ENCODE measurements at places on chromosomes 5 and 9.

DNA sequence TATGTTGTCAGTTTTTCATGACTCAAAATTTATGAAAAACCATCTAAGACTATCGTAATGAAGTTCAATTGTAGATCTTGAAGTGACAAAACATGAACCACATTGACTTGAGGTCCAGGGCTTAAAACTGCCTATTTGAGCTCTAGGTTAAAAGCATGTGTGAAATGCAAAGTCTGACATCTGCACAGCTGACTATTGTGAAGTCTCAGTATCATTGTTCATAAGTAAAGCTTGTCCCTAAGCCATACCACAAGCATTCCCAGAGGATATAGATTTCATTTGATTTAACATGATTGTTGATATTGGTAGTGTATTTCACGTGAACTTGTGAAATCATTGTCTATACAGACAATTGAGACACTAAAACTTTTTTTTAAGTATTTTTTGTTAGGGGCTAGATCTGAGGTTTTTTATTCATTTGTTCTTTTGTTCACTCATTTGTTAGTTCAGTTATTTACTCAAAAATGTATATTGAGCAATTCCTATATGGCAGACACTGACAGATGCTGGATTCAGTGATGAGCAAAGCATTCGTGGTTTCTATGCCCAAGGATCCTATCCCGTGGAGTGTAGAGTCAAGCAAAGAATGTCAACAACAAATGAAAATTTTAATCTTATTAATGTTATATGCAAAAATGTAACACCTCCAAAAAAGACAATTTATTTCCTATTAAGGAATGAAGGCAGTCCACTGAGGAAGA is 485.2 kb downstream of the RAB3C start:
- no peak for DNase-seq

DNA sequence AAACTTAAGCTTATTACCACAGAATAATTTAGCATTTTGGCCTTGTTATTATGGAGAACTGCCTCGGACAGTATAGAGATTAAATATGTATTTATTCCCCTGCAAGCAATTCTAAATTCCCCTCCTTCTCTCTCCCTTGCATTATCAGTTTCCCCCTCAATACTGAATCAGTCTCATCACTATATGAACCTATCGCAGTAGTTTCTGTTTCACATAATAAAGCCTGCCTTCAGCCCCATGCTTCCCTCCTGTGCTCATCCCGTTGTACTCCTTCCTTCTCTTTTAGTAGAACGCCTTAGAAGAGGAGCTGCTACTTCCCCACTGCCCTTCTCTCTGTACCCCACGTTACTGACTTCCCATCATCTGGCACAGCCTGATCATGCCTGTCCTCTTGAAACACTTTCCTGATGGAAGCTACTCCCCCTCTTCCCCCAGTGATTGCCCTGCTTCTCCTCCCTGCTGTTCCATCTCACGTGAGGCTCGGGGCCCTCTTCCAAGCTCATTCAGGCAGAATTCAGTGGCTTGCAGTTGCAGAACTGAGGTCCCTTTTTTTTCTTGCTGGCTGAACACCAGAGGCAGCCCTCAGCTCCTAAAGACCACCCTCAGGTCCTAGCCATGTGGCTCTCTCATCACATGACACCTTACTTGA is 93.4 kb downstream of the PPIC start:
- no peak for DNase-seq

DNA sequence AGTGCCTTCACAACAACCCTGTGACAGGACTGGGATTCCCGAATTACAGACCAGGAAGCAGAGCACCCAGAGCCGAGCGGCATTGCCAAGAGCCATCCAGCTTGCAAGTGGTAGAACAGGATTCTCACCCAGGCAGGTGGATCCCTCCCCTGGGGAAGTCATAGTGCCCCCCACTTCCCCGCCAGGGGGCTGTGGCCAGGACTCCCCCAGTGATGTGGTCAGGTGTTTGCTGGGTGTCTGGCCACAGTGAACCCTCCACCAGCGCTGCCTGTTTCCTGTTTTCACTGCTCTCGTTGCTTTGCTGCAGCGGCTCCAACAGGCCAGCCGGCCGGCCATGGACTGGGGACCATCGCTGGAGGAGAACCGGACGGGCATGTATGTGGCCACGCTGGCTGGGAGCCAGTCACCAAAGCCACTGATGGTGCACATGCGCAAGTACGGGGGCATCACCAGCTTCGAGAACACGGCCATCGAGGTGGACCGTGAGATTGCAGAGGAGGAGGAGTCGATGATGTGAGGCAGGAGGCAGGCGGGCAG is 19.3 kb downstream of the SLC6A7 start:
- no peak for DNase-seq

GRCh38 chr5:137580030-137580429 is 80.9 kb upstream of the SPOCK1 start:
- no peak for DNase-seq

DNA sequence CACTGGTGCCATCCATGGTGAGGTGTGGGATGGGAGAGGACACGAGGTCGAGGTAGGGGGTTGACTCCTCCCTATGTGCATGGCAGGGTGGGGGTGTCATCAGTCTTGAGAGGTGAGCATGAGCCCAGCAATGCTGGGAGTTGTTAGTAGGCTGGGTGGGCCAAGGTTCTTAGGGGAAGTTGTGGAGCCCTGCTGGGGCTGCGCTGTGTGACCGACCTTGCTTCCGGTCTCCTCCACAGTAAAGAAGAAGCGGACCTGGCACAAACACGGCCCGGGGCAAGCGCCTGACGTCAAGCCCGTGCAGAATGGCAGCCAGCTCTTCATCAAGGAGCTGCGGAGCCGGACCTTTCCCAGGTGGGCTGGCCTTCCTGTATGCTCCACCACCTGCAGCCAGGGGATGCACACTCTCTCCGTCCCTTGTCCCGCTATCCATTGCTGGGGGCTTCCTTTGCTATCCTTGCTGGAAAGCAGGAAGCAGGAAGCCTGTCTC is 59.8 kb downstream of the PHF2 start:
- DNase-seq = no peak

DNA sequence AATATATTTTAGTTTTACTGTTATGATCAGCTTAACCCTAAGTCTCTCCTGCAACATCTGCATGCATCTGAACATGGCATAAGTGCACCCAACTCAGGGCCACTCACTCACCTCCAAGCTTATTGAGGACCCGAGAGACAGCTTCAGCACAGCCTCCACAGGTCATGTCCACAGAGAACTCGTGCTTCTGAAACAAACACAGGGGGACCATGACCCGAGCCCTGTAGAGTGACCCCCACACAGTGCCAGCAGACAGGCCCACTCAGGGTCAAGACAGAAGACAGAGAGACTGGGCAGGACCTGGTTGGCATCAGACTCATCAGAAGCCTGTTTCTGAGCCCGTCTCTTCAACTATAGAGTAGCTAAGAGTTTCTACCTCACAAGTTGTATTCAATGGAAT is 6.8 kb downstream of the ATOX1 start:
- no peak for DNase-seq

- DNase-seq = no peak
These were observed 79.2 kb downstream of the DNAH5 start for GRCh38 chr5:13865312-13865711.

- DNase-seq = no peak
These were observed 10.4 kb upstream of the DNAJA1 start for GRCh38 chr9:33014665-33015014.

DNA sequence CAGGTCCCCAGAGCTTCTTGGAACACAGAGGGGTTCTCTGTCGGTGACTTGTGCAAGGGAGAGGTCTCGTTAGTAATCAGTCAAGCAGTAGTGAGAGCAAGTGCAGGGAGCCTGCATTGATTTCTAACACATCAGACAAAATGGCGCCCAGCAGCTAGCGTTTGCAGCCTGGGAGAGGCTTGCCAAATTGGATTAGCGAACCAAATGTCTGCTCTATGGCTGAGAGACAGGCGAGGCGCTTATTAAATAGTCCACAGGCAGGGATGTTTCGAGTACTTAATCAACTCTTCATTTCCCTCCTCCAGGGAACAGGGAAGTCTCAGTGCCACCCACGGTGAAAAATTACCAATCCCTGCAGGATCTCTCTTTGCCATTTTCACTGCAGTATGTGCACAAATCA is 131.4 kb upstream of the SHB start:
- DNase-seq = no peak

DNA sequence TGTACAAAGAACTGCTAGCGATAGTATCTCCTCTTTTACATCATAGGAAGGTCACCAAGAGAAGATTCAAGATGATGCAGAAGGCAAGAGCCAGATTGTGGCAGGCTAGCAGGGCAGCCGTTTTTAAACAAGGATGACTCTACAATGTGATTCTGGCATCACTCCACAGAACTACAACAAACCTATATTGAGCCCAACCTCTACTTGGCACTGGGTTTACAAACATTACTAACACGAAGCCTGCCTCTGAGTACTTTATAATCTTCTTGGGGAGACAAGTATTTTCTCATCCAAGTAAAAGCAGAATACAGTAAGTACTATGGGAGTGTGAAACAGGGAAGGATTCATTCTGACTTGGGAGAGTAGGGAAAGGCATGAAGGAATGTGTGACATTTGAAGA is 448.6 kb downstream of the ZNF608 start:
- no peak for DNase-seq

DNA sequence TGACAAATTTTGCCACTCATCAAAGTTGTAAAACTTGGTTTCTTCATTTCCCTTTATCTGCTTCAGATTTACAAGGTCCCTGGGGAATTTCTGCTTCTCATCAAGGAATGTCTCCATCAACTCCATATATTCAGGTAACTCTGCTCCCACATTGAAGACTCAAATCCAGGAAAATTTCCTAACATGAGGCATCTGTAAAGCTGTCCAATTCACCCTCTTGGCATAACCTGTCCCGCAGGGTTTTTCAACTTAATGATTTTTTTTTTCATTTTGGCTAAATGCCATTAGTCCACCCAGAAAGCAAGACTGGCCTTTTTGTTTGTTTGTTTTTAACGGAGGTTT is 50.2 kb upstream of the SLC30A5 start:
- no peak for DNase-seq

DNA sequence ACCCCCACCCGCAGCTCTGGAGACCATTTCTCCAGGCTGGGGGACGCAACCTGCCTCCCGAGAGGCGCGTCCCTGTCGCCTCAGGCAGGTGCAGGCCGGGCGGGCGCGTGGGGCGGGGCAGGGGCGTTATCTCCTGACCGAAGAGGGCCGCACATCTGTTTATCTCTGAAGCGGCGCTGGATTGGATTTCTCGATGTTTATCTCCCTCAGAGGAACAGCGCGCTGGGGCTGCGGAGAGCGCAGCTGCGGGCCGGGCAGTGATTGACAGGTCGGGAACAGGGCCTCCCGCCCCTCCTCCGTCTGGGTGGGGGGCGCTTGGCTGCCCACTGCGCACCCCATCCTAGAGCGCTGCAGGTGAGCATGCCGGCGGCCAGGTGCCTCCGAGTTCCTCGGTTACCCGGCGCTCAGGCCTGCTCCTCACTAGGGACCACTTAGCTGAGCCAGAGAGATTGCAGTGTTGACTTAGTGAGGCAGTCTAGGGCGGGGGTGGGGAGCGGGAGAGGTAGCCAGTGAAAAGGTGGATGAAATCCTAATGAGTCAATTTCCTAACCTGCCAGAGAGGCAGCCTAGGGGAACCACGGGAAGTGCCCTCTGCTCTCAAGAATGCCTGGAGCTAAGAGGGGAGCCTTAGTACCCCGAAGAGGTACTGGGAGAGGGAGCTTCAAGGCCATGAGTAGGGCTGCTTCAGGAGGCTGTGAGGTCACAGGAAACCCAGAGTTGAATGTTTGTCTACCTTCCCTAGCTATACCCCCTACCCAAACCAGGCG is 39.6 kb upstream of the TIFAB start:
- DNase-seq = no peak

GRCh38 chr5:118321081-118321480 is 667.3 kb downstream of the DTWD2 start:
- no peak for DNase-seq

- DNase-seq = no peak
These were observed 27.5 kb downstream of the ADAM19 start for GRCh38 chr5:157547941-157548512.

DNA sequence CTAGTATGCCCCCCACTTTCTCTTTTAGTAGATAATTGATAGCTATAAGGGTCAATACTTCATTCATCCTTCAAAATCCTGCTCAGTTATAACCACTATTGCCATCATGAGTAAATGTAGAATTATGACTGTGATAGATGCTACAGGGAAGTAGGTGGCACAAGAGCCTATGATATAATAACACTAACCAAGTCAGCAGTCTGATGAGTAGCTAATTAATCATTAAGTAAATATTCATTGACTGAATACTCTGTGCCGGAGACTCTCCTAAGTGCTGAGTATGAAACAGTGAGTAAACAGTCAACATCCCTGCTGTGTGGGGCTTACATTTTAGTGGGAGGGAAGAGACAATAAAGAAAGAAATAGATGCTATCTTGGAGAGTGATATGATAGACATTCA is 430.3 kb upstream of the ZNF462 start:
- no peak for DNase-seq

- no peak for DNase-seq
These were observed at the start of gene PHF2 for GRCh38 chr9:93576258-93577077. TSS of gene PHF2 (plus strand) at chr9:93576584. CDS start at chr9:93576774, 190 bp downstream.

GRCh38 chr9:106868565-106868964 is 5.6 kb downstream of the ZNF462 start:
- DNase-seq = no peak

DNA sequence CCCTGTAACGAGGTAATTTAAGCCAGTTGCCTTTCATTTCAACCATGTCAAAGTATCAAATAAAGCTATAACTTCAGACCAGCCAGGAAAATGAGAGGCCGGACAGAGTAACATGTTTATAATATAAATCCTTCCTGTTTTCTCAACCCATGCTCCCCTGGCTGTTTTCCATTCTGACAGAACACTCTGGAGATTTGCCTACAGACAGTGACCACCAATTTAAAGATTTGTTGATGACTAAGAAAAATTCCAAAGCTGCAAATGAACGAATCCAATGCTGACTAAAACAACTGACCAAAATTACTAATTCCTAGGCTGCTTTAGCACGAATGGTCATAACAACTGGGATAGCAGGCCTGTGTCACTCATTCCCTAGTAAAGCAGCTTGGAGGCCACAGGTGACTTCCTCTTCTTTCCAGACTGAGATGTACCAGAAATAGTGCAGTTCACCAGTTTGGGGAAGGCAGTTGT is 141.4 kb downstream of the AOPEP start:
- DNase-seq = no peak

GRCh38 chr9:78133751-78134150 is 102.1 kb upstream of the CEP78 start:
- DNase-seq = no peak

- no peak for DNase-seq
These were observed 42.6 kb upstream of the APC start for GRCh38 chr5:112694853-112695709.

DNA sequence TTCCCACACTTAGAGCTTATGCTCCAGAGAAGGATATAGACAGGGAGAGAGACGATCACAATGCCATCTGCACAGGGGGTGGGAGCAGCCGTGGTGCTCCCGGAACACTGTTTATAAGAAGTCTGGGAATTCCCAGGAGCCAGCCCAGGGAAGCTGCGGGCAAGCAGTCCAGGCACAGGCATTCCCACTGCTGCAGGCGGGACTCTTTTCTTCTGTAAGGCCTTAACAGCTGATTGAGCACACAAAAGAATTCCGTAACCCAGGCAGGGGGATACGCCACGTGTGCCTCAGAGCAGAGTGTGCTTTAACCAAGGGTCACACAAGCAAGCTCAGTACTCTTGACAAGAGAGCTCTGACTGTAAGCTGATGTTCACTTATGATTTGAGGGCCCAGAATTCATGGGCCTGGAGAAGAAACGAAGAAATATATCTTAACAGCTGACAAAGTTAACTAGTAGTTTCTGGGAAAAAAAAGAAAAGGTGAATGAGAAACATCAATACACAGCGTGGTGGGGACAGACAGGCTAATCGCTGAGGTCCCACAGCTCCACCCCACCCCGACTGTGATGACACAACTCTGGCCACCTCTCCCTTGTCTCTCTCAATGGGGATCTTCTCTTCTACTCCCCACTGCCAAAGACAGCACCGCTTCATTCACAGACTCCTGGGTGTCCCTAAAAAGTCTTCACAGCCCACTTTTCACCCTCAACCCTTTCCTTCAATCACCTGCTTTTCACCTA is 85.9 kb upstream of the SIMC1 start:
- no peak for DNase-seq
